ENCODE measurements at places on chromosomes 2 and 18.
A peak's percentile ranks its signal among the peaks of the same experiment; 100 is the strongest.

GRCh38 chr2:100274076-100274475, 48.2 kb downstream of the LONRF2 start:
- no peak for DNase-seq
- H3K27me3 ChIP-seq: no peaks in the 10 kb centered on the region
- no peaks in the 10 kb centered on the region for H3K4me1 ChIP-seq
- no peaks in the 10 kb centered on the region for H3K36me3 ChIP-seq

DNA sequence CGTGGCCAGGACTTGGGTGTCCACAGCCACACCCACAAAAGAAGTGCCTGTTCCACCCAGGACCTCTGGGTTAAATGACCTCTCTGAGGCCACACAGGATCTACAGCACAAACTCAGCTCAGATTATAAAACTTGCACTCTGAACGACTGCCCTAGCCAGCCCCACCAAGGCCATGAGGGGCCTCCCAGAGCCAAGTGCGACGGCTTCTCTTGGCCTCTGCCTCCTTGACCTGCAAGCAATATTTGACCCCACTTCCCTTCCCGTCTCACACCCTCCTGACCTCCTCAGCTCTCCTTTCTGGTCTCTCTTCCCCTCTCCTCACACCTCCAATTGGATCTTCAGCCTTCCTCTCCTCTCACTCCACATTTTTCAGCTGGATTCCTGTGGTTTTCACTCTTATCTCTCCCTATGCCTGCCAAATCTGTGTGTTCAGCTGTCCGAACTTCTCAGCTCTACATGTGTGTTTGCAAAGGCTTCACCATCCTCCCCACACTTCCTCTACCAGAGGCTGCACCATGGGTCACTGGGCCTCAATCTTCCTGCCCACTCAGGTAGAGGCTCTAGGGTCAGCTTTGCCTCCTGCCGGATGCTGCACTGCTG, 25.3 kb upstream of the STEAP3 start:
- no peak for DNase-seq
- H3K27me3 ChIP-seq: no peaks in the 10 kb centered on the region
- H3K4me3 ChIP-seq: no peak overlapping the region

- H3K4me3 ChIP-seq: no peak overlapping the region
- H3K27ac ChIP-seq: no peak overlapping the region
- DNase-seq: no peak
- H3K27me3 ChIP-seq: no peaks in the 10 kb centered on the region
- H3K4me1 ChIP-seq: no peaks in the 10 kb centered on the region
- H3K36me3 ChIP-seq: no peaks in the 10 kb centered on the region
Measured at GRCh38 chr2:173866874-173867618, 98.1 kb downstream of the SP3 start.

GRCh38 chr18:45687621-45688020, 36.4 kb upstream of the SLC14A1 start:
- H3K27ac ChIP-seq: peak overlapping the region; percentile 63
- H3K4me1 ChIP-seq: peaks cover 72% of the 10 kb centered on the region
- peaks cover 2% of the 10 kb centered on the region for H3K36me3 ChIP-seq
- H3K27me3 ChIP-seq: no peaks in the 10 kb centered on the region
- H3K4me3 ChIP-seq: peak overlapping the region; percentile 53

DNA sequence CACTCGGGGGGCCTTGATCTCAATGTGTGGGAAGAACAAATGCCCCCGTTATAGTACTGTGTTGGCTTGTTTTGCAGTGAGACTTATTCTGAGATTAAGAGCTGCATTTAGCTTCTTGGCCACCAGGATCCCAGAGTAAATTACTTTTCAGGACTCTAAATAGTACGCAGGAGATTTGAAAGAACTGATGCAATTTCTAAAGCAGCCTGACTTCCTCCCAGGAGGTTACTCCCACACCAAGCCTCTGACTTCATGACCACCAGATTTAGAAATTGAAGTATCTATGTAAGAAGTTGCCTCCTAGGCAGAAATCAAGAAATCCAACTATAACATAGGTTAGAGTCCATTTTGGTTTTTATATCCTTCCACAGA, 67.0 kb downstream of the FEZ2 start:
- no peak overlapping the region for H3K4me3 ChIP-seq
- H3K27me3 ChIP-seq: no peaks in the 10 kb centered on the region
- no peaks in the 10 kb centered on the region for H3K4me1 ChIP-seq
- no peaks in the 10 kb centered on the region for H3K36me3 ChIP-seq

DNA sequence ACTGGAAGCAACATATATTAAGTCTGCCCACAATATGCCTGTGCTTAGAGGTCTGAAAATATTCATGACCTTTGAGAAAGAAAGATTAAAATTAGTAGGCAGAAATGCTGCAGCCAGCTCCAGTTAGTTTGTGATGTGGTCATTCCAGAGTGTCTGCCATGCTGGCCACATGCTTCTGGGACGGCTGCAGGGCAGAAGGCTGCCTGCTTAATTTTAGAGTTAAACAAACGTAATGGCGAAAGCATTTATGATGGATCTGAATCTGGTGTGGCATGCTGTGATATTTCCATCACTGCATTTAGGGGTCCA, 95.4 kb downstream of the FHOD3 start:
- H3K27me3 ChIP-seq: no peaks in the 10 kb centered on the region
- H3K4me3 ChIP-seq: no peak overlapping the region
- H3K4me1 ChIP-seq: no peaks in the 10 kb centered on the region
- no peak for DNase-seq
- H3K27ac ChIP-seq: no peak overlapping the region
- H3K36me3 ChIP-seq: no peaks in the 10 kb centered on the region

DNA sequence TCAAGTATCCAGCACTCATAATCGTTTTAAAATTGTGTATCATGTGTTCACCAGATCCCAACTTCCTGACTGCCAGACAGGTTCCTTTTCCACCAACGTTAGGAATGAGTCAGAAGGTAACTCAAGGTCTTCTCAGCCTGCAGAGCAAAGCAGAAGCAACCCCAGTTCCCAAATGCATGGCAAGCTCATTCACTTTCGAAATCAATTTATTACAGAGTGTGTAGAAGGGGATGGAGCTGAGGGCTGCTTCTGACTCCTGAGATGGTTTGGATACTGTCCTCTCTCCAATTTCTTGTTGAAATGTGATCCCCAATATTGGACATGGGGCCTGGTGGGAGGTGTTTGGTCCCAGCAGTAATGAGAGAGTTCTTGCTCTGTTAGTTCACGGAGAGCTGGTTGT, 114.5 kb downstream of the PIEZO2 start:
- DNase-seq: no peak
- H3K4me3 ChIP-seq: no peak overlapping the region
- no peaks in the 10 kb centered on the region for H3K4me1 ChIP-seq
- no peaks in the 10 kb centered on the region for H3K36me3 ChIP-seq

DNA sequence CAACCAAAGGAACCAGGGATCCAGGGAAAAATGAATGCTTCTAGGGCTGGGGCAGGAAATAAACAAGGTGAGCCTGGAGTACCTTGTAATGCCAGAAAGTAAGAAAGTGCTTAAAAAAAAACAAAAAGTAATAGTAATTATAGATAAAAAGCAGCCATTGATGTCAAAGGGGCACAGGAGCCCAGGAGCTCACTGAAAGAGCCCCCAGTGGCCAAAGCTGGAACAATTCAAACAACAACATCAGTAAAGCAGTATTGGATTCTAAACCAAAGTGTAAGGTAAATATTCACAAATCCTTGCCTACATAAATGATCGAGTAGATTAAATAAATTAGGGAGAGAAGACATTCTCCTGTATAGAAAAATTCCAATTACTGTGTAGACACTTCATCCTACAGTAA, 114.3 kb upstream of the ARL4C start:
- no peak overlapping the region for H3K27ac ChIP-seq
- no peaks in the 10 kb centered on the region for H3K4me1 ChIP-seq
- no peak overlapping the region for H3K4me3 ChIP-seq

GRCh38 chr18:48832938-48833700, 117.6 kb downstream of the SMAD7 start:
- H3K4me1 ChIP-seq: peaks cover 98% of the 10 kb centered on the region
- peak overlapping the region; percentile 54 for H3K4me3 ChIP-seq
- H3K27me3 ChIP-seq: no peaks in the 10 kb centered on the region
- DNase-seq: no peak
- H3K36me3 ChIP-seq: no peaks in the 10 kb centered on the region
- peak overlapping the region; percentile 85 for H3K27ac ChIP-seq

DNA sequence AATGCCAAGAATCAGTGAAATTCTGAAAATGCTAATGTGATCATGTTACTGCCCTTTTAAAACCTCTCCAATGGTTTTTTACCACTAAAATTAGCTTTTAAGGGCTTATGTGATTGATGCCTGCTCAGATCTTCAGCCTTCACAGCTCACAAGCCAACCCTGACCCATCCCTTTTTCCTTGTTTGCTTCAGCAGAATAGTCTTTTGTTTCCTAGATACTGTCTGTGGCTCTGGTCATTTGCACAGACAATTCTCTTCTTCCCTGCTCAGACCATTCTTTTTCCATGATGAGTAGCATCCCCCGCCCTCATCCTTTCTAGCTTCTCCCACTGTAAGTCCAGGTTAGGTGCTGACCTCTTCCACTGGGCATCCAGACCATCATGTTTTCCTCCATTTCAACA, 164.9 kb upstream of the NT5C1B start:
- no peak overlapping the region for H3K27ac ChIP-seq
- H3K4me1 ChIP-seq: no peaks in the 10 kb centered on the region
- no peaks in the 10 kb centered on the region for H3K36me3 ChIP-seq
- no peak for DNase-seq

DNA sequence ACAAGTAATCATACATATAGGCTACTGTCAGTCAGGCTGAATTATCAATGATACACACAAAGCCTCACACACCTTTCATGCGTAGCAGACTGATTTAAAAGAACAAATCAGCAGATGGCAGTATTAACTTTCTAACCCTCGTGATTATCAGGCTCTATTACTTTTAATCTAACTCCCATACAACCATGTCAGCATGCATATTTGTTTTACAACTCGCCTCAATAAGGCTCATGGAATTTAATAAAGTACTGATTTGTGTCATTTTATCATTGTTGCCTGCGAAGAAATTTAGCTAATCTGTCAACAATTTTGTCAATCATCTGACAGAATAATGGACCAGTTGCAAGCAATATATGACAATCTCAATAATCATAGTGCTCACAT, 82.8 kb downstream of the SLC25A12 start:
- H3K4me1 ChIP-seq: no peaks in the 10 kb centered on the region
- no peaks in the 10 kb centered on the region for H3K27me3 ChIP-seq
- H3K27ac ChIP-seq: no peak overlapping the region
- no peak overlapping the region for H3K4me3 ChIP-seq

DNA sequence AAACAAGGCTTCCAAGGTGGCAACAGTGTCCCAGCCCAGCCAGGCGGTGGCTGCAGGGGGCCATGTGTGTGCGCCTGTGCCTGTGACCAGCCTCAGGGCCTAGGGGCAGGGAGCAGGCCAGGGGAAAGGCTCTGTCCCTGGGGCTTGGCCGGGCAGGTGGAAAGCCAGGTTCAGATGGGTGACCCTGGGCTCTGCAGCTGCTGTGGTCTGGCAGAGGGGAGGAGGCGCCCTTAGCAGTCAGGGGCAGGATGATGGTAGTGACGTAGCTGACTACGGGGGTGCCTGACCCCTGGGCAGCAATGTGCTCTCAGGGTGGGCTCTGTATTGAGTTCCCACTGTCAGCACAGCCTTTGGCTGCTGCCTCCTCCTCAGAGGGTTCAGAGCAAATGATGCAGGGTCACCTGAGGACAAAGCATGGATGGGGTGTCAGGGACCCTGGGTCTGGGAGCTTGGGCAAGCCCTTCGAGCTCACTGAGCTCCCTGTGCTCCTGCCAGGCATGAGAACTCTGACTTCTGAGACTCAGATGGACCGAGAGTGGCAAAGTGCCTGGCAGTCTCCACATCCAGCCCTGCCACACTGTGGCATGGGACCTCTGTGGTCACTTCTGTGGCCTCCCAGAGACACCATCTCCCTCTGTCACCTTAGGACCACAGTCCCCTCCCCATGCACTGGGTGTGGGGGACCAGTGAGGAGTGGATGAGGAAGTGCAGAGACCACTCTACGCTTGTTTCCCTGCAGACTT, 56.6 kb upstream of the ALPP start:
- DNase-seq: no peak
- H3K27me3 ChIP-seq: no peaks in the 10 kb centered on the region
- peaks cover 75% of the 10 kb centered on the region for H3K4me1 ChIP-seq
- no peaks in the 10 kb centered on the region for H3K36me3 ChIP-seq

- no peak overlapping the region for H3K27ac ChIP-seq
- no peaks in the 10 kb centered on the region for H3K4me1 ChIP-seq
- H3K4me3 ChIP-seq: no peak overlapping the region
- DNase-seq: no peak
- H3K36me3 ChIP-seq: no peaks in the 10 kb centered on the region
Measured at GRCh38 chr18:6434987-6435709, 20.4 kb upstream of the L3MBTL4 start.

- no peaks in the 10 kb centered on the region for H3K27me3 ChIP-seq
- no peak overlapping the region for H3K27ac ChIP-seq
- H3K36me3 ChIP-seq: no peaks in the 10 kb centered on the region
- no peak overlapping the region for H3K4me3 ChIP-seq
Measured at GRCh38 chr2:111071600-111072171, 49.0 kb upstream of the BCL2L11 start.

GRCh38 chr2:62382757-62383156, 123.2 kb downstream of the TMEM17 start:
- H3K27ac ChIP-seq: no peak overlapping the region
- H3K27me3 ChIP-seq: no peaks in the 10 kb centered on the region
- no peaks in the 10 kb centered on the region for H3K4me1 ChIP-seq
- H3K36me3 ChIP-seq: no peaks in the 10 kb centered on the region
- no peak overlapping the region for H3K4me3 ChIP-seq

DNA sequence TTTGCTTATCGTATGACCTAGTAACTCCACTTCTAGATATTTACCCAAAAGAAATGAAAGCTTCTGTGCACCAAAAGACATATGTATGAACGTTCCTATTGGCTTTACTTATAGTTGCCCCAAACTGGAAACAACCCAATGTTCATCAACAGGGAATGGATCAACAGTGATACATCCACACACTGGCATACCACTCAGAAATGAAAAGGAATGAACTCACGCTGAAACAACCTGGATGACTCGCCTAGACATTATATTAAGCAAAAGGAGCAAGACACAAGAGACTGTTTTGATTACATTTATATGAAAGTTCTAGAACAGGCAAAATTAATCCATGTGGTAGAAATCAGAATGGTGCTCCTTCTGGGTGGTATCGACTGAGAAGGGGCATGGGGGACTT, 18.9 kb downstream of the ADRA2B start:
- no peak overlapping the region for H3K27ac ChIP-seq
- no peaks in the 10 kb centered on the region for H3K36me3 ChIP-seq
- no peaks in the 10 kb centered on the region for H3K27me3 ChIP-seq
- no peak for DNase-seq
- no peak overlapping the region for H3K4me3 ChIP-seq
- H3K4me1 ChIP-seq: no peaks in the 10 kb centered on the region

GRCh38 chr2:18373664-18374063, 186.8 kb downstream of the RDH14 start:
- peaks cover 2% of the 10 kb centered on the region for H3K4me1 ChIP-seq
- no peak overlapping the region for H3K27ac ChIP-seq

GRCh38 chr2:232485348-232485756, 2.3 kb downstream of the ECEL1 start:
- H3K27me3 ChIP-seq: peaks cover 29% of the 10 kb centered on the region
- peaks cover 8% of the 10 kb centered on the region for H3K4me1 ChIP-seq
- H3K36me3 ChIP-seq: no peaks in the 10 kb centered on the region
- H3K27ac ChIP-seq: no peak overlapping the region

All from CD4-positive, alpha-beta T cell (primary cell).